ENCODE measurements at places on chromosomes 5 and 9.

GRCh38 chr9:8155706-8156105, 356.1 kb upstream of the DMAC1 start:
- no peak for DNase-seq

DNA sequence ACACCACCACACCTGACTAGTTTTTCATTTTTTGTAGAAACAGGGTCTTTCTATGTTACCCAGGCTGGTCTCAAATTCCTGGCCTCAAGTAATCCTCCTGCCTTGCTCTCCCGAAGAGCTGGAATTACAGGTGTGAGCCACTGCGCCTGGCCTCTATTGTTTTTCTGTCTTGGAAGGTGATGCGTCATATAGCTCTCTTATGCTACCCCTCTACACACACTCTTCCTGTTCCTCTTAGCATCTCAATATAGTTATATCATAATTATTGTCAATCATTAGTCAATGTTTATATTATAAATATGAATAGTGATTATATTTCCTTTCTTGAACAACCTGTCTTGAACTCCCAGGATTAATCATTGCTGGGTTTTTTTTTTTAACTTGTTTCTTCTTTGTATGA, 7.3 kb downstream of the PKD2L2 start:
- no peak for DNase-seq

GRCh38 chr5:27708534-27708933, 670.1 kb upstream of the CDH9 start:
- DNase-seq, result no peak

GRCh38 chr9:123070198-123070597, 36.7 kb downstream of the GPR21 start:
- DNase-seq, result no peak

DNA sequence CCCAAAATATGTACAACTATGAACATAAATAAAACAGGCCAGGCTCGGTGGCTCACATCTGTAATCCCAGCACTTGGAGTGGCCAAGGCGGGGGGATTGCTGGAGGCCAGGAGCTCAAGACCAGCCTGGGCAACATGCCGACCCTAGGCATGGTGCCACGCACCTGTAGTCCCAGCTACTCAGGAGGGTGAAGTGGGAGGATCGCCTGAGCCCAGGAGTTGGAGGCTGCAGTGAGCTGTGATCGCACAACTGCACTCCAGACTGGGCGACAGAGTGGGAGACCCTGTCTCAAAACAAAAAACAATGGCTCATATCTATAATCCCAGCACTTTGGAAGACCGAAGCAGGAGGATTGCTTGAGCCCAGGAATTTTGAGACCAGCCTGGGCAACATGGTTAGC, 1.5 kb downstream of the HAUS6 start:
- no peak for DNase-seq

- DNase-seq, result no peak
Measured at GRCh38 chr5:36366883-36367282, 65.2 kb upstream of the RANBP3L start.

Data from inflammatory macrophage treated with lipopolysaccharide for 4 hours (primary cell).